ENCODE measurements at places on chromosomes 11 and 22.
A peak's percentile ranks its signal among the peaks of the same experiment; 100 is the strongest.

DNA sequence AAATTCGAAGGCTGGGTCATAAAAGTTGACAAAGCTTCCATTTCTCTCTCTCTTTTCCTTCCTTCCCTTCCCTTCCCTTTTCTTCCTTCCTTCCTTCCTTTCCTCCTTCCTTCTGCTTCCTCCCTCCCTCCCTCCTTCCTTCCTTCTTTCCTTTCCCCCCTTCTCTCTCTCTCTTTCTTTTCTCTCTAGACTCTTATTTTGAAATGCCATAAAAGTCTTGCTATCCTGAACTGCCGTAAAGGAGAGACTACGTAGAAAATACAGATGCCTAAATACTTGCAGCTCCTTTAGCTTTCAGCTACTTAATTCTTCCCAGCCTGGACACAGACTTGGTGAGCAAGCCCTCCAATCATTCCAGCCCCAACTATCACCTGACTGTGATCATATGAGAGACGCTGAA, 1644.4 kb downstream of the FAM181B start:
- DNase-seq: no peak

DNA sequence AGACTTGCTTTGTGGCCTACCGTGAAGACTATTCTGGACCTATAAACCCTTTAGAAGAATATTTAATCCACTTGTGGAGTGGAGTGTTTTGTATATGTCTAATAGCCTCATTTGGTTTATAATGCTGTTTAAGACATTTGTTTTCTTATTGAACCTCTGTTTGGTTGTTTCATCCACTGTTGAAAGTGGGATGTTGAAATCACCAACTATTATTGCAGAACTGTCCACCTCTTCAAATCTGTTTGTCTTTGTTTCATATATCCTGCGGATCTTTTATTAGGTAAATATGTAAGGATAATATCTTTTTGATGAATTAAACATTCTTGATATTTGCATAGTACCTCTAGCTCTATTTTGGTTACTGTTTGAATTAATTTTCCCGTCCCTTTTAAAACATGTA, 49.1 kb downstream of the XKR3 start:
- no peak for DNase-seq

DNA sequence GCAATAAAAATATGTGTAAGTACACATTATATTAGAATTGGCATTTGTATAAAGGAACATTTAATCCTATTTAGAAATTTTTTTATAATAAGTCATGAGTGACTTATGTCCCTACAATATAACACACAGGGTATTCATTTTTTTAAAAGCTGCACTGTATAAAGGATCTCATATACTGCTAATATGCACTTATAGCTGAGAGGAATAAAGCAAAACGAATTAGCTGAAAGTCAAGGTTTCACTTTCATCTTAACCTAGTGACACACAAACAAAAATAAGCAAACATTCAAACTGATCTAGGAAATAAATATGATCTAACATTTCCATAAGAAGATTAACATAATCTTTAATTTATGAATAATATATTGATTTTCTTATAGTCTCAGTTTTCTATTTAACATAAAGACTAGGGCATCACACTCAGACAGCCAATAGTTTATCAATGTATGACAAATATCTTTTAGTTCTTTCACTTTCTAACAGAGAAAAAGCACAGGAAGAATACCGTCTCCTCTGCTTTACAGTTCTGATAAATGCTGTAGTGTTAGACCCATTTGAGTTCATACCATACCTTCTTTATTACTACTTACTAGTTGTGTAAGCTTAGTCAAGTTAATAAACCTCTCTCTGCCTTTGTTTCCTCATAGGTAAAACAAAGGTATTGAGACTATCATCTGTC, 42.9 kb downstream of the DCDC1 start:
- no peak for DNase-seq

GRCh38 chr11:61832754-61833153, 4.7 kb downstream of the FADS2 start:
- DNase-seq: peak; percentile 12

DNA sequence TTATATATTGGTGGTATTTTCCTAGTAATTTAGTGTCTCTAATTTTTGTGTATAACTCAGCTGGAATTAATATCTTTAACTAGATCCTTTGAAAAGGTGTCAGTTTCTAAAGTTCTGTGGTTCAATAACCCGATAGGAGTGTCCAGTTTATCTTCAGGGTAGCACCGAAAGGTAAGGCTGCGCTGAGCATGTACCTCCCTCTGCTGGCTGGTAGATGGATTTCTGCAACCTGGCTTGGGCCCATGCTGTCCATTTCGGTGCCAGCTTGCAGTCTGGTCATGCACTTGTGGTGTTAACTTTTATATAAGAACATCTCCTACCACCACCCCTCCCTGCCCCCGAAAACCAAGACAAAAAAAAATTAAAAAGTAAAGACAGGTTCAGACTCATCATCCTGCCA, 24.7 kb downstream of the EXT2 start:
- no peak for DNase-seq

DNA sequence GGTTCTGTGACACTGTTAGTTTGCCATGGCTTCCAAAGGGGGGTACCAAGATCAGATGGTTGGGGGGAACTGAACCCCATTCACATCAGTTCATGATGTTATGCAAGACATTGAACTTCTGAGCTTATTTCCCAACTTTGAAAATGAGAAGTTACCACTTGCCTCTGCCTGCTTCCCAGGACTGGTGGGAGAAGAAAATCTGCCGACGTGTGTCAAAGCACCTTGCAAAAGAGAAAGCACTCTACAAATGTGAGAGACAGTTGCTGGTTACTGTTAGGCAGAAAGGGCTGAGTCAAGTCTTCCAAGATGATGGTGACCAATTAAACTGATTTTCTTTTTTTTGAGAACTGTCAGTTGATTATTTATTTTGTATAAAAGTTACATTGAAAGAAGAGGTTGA, 45.6 kb downstream of the SMCO4 start:
- DNase-seq: no peak

DNA sequence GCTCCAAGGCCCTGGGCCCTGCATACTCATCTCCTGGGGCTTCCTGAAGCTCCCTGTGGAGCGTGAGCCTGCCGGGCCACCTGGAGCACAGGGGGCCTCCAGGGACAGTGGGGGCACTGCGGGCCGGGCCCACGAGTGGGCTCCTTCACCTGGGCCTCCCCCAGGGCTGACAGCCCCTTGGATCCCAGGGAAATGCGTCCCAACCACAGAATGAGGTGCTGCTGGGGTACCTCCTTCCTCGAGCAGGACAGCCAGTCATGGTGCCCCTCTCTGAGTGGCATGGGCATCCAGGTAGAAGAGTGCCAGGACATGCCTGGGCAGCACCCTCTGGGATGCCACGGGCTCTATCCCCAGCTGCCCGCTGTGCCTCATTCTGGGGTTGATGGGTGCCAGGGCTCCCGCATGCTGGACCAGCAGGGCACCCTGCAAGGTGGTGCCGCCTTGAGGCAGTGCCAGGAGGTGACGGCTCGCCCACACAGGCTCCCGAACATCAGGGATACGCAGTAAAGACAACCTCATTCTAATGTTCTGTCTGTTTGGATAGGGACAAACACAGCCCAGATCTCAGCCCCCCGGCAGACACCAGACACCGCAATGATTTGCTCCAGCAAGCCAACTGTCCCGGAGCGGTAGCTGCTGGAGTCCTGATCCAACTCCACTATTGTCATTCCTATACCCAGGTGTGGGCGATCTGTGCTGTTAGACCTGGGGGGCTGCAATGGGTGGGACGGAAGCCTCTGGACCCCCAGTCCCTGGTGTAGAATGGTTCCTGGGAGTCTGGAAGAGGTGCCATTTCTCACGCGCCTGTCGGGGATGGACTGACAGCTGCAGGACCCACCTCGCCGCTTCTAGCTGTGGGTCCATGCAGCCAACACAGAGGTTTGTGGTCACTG, 25.8 kb downstream of the KRTAP5-5 start:
- no peak for DNase-seq

DNA sequence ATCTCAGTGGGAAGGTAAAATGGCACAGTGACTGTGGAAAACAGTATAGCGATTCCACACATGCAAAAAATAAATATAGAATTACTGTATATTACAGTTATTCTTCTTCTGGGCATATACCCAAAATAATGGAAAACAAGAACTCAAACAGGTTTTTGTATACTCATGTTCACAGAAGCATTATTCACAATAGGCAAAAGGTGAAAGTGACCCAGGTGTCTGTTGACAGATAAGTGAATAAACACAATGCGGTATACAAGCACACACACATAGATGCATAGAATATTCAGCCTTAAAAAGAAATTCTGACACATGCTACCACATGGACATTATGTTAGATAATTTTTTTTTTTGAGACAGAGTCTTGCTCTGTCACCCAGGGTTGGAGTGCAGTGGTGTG, 233.0 kb downstream of the SWAP70 start:
- DNase-seq: no peak

DNA sequence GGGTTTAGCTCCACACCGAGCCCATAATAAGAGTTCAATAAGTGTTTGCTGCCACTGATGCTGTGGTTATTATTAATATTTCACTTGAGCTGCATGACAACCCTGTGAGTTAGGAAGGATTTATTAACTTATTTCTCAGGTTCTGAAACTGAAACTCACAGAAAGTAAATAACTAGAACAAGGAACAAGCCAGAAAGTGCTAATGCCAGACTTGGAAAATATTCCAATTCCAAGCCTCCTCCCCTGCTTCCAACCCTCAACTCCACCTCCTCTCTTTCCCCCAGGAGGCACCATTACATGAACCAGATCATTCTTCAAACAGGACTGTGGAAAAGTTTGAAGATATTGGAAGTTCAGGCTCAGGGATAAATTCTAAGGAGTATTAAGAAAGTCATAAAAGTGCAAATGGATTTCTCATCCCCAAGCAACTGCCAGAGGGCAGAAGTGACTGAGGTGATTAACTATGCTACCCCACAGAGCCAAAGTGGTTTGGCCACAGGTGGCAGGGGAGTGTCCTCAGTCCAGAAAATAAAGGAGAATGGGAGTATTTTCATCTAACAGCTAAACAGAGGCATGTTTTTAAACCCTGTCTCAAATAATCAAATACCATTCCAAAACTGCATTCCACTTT, 3.2 kb upstream of the FJX1 start:
- DNase-seq: no peak

- no peak for DNase-seq
Measured at GRCh38 chr22:20240900-20241299, 27.2 kb downstream of the RTN4R start.

DNA sequence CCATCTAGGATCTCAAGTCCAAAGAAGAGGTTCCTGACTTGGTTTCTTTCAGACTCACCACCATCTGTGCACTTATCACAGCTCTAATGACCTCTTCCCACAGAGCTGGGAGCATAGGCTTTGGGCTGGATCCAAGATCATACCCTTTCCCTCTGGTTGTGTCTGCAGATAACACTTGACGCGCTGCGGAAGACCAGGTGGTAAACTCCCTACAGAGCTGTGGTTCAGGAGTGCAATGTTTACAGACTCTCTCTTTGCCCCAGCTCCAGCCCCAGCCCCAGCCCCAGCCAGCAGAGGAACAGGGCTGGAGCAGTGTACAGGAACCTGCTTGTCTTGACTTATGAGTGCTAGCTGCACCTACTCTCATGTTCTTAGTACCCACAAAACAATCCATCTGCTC, 274.4 kb upstream of the SYN3 start:
- peak; percentile 56 for DNase-seq

- no peak for DNase-seq
Measured at GRCh38 chr11:48033918-48034341, 53.6 kb downstream of the PTPRJ start.

DNA sequence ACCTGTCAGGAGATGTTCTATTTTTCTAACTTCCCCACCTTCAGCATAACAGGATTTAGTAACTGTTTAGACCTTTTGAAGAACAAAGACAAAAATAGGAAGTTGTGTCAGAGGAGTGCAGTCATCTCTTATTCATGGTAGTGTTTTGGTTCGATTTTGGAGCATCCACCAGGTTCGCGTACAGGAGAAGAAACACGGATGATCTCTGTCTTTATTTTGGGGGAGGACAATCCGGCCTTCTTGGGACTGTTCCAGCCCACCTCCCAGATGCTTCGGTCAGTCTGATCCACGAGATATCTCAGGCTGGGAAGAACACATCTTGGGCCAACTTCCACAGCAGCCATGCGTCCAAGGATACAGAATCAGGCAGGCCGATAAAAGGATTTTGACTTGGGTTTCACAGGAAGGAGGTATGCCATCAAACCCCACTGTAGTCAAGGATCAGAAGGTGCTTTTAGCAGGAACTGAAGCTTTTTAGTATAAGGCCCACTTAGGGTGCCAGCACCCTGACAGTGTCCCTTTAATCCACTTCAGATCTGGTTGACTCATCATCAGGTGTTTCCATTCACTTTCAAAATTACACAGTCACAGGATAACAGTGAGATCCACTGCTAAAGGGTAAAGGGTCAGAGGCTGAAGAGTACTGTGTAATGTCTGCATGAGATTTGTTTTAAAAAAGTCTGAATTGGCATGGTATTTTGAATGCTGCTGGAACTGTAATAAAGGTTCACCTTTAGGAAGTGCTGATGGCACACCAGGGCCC, 16.5 kb downstream of the PATZ1 start:
- DNase-seq: no peak

DNA sequence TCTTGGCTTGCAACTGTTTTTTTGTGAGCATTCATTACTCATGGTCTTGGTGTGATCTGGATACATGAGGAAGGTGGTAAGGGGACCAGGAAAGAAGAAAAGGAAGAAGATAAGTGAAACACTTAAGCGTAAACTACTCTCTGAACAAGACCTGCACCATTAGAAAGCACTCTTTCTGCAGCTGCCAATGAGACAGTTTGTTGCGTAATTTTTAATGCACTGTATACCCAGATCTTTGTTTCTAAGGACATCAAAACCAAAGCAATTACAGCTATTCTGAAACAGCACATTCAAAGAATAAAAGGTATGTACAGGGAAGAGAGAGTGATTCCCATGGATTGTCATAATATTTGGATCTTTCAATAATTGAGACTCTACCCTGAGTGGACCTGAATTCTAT, 147.4 kb downstream of the BLID start:
- no peak for DNase-seq

DNA sequence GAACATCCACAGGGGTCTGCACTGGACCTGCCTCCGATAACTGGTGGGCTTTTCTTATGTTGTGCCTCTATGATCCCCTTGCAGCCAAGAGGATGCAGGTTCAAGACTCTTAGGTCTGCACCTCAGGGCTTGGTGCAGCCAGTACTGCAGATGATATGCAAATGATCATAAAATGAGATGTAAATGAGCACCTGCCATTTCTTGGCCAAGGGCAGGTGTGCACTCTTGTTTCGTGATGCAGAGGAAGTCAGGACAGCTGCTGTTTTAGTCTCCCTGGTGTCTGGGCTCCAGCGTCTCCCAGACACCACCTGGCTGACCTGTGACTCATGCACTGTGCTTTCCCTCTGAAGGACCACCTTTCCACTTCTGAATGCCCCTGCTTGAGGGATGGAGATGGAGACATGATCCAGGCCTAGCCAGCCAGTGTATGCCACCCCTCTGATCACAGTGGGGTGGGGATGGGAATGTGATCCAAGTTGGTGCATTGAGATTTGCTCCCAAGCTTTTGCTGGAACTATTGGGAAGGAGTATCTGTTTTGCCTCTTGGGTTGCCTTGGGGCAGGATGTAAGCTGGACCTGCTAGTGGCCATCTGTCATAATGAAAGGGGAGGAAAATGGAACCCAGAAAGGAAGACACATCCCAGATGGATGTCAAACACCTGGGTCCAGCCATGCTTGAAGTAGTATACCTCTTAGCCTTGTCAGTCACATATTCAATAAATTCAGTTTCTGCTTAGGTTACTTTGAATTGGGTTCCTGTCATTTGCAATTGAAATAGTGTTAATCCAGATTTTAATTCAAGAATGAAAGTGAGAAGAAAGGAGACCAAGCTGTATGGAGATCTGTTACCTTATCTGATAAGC, 3.3 kb upstream of the KCNJ11 start:
- DNase-seq: peak; percentile 84

All from DMS153 (cell line).